OCI-M1 (cell line): ENCODE measurements at places on chromosomes 12 and 14.
A peak's percentile ranks its signal among the peaks of the same experiment; 100 is the strongest.

DNA sequence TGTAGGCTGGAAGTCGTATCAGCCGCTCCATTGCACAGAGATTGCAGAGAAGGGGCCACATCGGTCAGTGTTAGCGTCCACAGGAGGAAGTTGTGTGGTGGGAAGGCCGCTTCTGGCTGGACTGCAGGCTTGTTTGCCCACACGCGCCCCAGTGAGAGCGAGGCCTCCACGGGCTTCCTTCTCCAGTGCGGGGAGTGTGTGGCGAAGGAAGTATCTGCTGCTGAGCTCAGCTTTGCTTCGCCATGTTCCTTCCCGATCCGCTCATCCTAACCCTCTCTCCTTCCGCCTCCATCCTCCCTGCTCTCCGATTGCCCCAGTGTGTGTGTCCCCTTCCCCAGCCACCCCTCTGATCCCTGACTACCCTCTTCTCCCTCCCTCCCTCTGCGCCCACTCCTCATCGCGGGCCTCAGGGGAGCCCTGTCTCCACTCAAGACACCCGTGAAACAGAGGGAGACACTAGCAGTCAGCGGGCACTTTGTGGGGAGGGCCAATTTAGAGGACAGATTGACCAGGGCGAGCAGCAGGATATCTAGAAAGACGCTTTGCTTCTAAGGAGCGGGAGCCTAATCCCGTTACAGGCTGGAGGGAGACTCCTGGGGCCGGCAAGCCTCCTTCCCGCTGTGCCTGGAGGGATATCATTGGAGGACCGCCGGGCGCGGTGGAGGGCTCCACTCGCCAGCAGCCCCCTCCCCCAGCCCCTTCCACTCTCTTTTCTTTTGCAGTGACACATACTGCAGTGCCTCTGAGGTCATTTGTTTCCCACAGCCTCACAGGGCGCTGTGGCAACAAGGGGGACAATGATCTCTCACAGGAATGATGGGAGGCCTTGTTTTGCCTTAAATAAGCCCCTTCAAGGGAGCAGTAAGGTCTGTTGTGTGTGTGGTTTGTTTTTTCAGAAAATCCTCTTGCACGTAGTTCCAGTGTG is 428.8 kb downstream of the ZFP36L1 start:
- DNase-seq = no peak

GRCh38 chr12:92028441-92028709 is 117.3 kb downstream of the BTG1 start:
- DNase-seq = no peak

DNA sequence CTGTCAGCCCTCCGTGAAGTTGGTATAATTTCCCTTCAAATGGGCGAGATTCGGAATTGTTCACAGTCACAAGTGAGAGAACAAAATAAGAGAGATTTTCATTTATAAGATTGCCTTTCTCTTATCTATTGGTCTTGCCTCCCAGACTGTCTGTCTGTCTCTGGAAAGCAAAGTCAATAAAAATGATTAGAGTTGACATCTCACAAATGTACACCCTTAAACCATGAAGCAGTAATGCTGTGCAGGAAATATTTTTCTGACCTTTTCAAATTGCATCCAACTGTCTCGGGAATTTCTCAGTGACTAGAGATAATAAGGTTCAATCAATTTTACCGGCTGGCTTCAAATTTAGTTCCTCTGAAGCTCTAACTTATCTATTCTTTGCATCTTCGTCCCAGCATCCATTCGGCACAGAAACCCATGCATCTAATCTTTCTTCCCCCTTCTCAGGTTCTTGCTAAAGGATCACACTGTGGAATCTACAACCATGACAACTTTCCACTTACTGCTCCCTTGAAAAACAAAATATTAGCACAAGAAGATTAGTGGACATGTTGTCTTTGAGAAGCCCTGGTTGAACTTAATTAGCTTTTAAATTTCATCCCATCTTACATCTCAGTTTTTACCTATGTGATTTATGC is 93.1 kb downstream of the RMST start:
- DNase-seq = no peak

GRCh38 chr14:105323663-105324062 is 9.1 kb downstream of the PACS2 start:
- DNase-seq = no peak

DNA sequence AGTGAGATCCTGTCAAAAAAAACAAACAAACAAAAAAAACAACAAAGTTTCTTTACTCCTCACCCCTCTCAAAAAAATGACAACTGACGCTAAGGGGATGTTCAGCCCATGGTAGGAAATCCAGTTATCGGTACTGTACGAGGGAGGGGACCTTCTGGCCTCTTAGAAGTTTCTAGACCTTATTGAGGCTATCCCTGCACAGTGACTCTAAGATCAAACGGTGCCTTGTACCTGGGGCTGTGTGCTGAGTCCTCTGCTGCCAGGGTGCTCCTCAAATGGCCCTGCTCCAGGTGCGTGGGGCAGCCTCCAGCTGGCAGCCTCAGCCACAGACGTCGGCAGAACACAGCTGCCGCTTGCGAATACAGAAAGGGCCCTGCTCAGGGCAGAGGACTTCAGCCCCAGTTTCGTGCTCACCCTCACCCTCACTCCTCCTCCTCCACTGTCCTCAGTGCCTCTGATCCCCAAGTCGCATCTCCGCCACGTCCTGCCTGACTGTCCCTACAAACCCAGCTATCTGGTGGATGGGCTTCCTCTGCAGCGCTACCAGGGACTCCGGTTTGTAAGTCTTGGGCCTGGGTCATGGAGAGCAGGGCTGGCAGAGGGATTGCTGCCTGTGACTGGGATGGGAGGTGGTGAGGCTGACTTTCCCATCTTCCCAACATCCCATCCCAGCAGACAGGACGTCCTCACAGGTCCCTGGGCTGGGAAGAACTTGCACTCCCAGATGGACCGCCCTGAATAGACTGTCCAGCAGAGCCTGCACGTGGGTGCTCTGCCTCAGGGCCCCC is 90.9 kb downstream of the B4GALNT3 start:
- DNase-seq = no peak

DNA sequence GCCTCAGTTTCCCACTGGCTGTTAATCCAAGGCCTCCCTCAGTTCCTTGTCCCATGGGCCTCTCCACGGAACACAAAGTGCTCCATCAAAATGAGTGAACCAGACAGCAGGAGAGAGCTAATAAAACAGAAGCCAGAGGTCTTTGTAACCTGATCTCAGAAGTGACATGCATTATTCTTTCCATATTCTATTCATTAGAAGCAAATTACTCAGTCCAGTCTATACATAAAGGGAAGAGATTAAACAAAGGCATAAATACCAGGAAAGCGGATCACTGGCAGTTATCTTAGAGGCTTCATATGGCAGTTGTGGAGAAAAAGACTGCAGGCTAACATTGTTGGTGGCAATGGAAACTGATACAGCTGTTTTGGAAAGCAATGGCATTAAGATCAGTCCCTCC is 170.6 kb upstream of the GARIN6 start:
- DNase-seq = no peak

- DNase-seq = no peak
Observed at GRCh38 chr14:100278702-100279101, 27.5 kb downstream of the SLC25A29 start.

DNA sequence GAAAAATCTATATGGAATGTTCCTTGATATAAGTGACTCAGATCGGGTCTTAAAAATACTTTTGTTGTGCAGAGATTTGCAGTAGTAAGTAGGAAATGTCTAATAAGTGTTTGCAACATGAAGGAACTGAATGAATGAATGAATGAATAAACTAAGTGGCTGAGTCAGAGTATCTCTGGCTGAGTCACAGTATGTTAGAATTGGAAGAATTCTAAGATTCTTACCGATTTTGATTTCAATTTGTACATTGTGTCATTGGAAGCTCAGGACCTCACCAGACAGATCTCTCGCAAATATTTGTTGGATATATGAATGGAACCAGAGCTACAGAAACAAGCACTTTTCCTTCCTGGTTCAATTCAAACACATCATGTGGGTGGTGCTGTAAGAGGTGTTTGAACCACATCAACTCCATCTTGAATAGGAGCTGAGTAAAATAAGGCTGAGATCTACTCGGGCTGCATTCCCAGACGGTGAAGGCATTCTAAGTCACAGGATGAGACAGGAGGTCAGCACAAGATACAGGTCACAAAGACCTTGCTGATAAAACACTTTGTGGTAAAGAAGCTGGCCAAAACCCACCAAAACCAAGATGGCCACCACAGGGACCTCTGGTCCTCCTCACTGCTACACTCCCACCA is 123.9 kb upstream of the FOXN3 start:
- DNase-seq = no peak

- peak; percentile 61 for DNase-seq
Observed at GRCh38 chr14:36553656-36554260, 28.7 kb downstream of the NKX2-8 start.

GRCh38 chr12:466039-466438 is 6.3 kb downstream of the B4GALNT3 start:
- no peak for DNase-seq

DNA sequence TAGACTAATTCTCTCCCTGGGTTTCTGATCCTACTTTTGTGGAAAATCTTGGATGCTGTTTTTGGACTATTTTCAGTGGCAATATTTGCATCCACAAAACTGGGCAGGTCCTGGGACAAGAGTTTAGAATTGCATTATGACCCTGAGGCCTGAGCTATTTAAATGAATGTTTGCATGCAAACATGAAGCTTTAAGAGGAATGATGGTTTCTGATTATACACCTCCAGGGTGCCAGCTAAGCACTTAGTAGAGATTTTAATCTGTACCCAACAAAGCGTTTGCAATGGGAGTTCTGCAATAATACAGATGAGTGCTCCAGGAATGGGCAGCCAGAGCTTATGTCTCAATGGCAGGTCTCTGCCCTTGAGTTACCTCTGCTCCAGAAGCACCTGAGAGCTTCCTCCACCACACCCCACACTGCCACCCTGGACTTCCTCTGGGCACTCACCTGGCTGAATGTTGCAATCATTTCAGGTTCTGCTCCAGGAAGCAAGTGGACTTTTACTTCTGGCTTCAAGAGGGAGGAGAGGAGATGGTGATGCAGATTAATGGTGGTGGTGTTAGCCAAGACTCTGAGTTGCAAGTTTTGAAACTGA is 6.0 kb upstream of the SPTLC2 start:
- no peak for DNase-seq
